ENCODE measurements at places on chromosomes 3 and 15. TPM values are rescaled to one million over a fixed set of nuclear protein-coding genes. Genes with fewer than 3 reads are reported as not detected.
A peak's percentile ranks its signal among the peaks of the same experiment; 100 is the strongest.

- H3K4me3 ChIP-seq: no peak overlapping the region
- no peaks in the 10 kb centered on the region for H3K4me1 ChIP-seq
- DNase-seq: peak; percentile 86
- H3K27me3 ChIP-seq: peaks cover 3% of the 10 kb centered on the region
- H3K36me3 ChIP-seq: no peaks in the 10 kb centered on the region
- H3K27ac ChIP-seq: peak overlapping the region; percentile 80
These were observed 88.7 kb upstream of the EPHB3 start for GRCh38 chr3:184472723-184473428.

GRCh38 chr3:57029924-57030323 lies 30.5 kb upstream of the SPATA12 start:
- H3K4me1 ChIP-seq: peaks cover 13% of the 10 kb centered on the region
- H3K36me3 ChIP-seq: peaks cover 22% of the 10 kb centered on the region
- H3K27ac ChIP-seq: no peak overlapping the region
- DNase-seq: no peak

DNA sequence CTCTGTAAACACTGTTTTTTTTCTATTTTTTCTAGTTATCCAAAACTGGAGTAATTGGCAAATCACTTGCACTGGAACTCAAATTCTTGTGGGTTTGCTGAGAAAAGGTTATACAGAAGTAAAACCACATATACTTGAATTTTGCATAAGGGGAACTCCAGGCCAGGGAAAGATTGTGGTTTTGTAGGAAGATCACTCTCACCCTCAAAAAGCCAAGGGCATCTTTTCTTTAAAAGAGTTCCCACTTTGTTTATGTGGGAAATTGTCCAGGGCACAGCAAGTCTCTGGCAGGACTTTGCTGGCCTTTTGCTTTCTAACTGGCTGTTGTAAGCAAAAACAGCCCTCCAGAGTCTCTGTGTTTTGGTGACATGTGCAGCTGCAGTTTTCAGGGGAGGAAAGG lies 340.3 kb upstream of the RBMS3 start:
- DNase-seq: peak; percentile 44
- peaks cover 6% of the 10 kb centered on the region for H3K4me1 ChIP-seq
- H3K36me3 ChIP-seq: no peaks in the 10 kb centered on the region
- H3K4me3 ChIP-seq: no peak overlapping the region
- H3K27ac ChIP-seq: no peak overlapping the region

- H3K36me3 ChIP-seq: no peaks in the 10 kb centered on the region
- H3K4me3 ChIP-seq: no peak overlapping the region
- H3K27ac ChIP-seq: no peak overlapping the region
- DNase-seq: peak; percentile 34
- no peaks in the 10 kb centered on the region for H3K27me3 ChIP-seq
These were observed 441.5 kb upstream of the ARHGEF26 start for GRCh38 chr3:153679714-153680113.

GRCh38 chr3:177351757-177352158 lies 154.5 kb upstream of the TBL1XR1 start:
- H3K27ac ChIP-seq: no peak overlapping the region
- no peaks in the 10 kb centered on the region for H3K27me3 ChIP-seq

DNA sequence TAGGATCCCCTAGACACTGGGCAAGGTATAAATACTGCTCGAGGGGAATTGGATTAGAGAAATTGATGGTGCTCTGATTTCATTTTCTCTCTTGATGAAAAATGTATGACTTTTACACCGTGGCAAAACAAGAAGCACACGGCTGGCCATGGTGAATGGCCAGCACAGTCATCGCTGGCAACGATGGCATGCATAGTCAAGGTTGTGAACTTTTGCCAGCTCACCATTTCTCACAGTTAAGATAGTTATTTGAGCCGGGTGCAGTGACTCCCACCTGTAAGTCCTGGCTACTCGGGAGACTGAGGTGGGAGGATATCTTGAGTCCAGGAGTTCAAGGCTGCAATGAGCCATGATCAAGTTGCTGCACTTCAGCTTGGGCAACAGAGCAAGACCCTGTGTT lies 95.4 kb downstream of the HMG20A start:
- H3K4me1 ChIP-seq: no peaks in the 10 kb centered on the region
- H3K36me3 ChIP-seq: no peaks in the 10 kb centered on the region
- no peak for DNase-seq
- no peak overlapping the region for H3K4me3 ChIP-seq

- no peaks in the 10 kb centered on the region for H3K27me3 ChIP-seq
- H3K4me1 ChIP-seq: no peaks in the 10 kb centered on the region
- H3K27ac ChIP-seq: no peak overlapping the region
- no peaks in the 10 kb centered on the region for H3K36me3 ChIP-seq
- H3K4me3 ChIP-seq: no peak overlapping the region
These were observed 34.6 kb downstream of the TNFAIP8L3 start for GRCh38 chr15:51060030-51060673.

DNA sequence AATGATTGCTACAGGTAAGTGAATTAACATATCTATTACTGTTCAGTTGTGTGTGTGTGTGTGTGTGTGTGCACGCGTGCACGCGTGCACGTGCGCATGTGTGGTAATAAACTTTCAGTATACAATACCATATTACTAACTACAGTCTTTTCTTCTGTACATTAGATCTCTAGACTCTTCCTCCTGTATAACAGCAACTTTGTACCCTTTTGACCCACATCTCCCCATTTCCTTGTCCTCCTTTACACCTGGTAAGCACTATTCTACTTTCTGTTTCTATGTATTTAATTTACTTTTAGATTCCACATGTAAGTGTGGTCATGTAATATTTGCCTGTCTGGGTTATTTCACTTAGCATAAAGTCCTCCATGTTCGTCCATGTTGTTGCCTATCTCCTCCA lies 29.1 kb upstream of the GOLIM4 start:
- H3K4me1 ChIP-seq: peaks cover 3% of the 10 kb centered on the region
- no peak overlapping the region for H3K27ac ChIP-seq
- H3K4me3 ChIP-seq: no peak overlapping the region
- no peaks in the 10 kb centered on the region for H3K27me3 ChIP-seq
- no peak for DNase-seq

- H3K4me1 ChIP-seq: peaks cover 5% of the 10 kb centered on the region
- DNase-seq: no peak
- H3K4me3 ChIP-seq: no peak overlapping the region
- H3K27me3 ChIP-seq: peaks cover 11% of the 10 kb centered on the region
These were observed 193.4 kb upstream of the HES1 start for GRCh38 chr3:193942516-193943055.

- H3K4me3 ChIP-seq: no peak overlapping the region
- no peaks in the 10 kb centered on the region for H3K27me3 ChIP-seq
- no peak overlapping the region for H3K27ac ChIP-seq
- peak; percentile 16 for DNase-seq
- H3K36me3 ChIP-seq: no peaks in the 10 kb centered on the region
These were observed 125.6 kb downstream of the PLOD2 start for GRCh38 chr3:146035366-146035765.

GRCh38 chr3:68985146-68985790 lies 28.2 kb downstream of the EOGT start:
- no peak overlapping the region for H3K4me3 ChIP-seq
- H3K4me1 ChIP-seq: no peaks in the 10 kb centered on the region
- no peak for DNase-seq

- H3K27ac ChIP-seq: no peak overlapping the region
- no peaks in the 10 kb centered on the region for H3K4me1 ChIP-seq
- H3K27me3 ChIP-seq: no peaks in the 10 kb centered on the region
- no peak for DNase-seq
These were observed 26.6 kb upstream of the SYNPR start for GRCh38 chr3:63251499-63251898.

- H3K27me3 ChIP-seq: no peaks in the 10 kb centered on the region
- no peaks in the 10 kb centered on the region for H3K4me1 ChIP-seq
- H3K36me3 ChIP-seq: no peaks in the 10 kb centered on the region
- peak overlapping the region; percentile 65 for H3K27ac ChIP-seq
These were observed 71.2 kb downstream of the OTOL1 start for GRCh38 chr3:161567577-161568361.

DNA sequence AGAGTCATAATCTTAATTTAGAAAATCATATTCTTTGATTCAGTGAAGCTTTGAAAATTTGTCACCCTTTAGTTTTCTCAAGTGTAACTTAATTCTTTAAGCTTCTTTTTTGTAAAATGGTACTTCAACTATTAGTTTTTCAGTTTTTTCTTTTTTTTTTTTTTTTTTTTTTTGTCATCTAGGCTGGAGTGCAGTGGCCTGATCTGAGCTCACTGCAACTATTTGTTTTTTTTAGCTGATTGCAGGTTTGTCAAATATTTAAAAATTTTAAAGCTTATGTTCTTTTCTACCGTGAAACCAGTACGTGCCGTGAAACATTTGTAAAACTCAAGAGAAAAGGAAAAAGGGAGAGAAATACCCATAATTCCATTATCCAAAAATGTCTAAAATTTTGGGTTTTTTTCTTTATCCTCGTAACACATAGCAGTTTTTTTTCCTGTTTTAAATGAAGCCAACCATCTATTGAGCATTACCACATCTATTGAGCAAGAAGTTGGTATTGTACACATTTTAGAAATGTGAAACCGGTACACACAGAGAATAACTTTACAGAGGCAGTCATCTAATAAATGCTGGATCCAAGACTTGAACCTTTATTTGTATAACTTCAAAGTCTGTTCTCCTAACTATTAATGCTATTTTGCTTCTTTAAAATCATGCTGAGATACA lies 25.7 kb downstream of the ECT2 start:
- no peaks in the 10 kb centered on the region for H3K4me1 ChIP-seq
- H3K27ac ChIP-seq: no peak overlapping the region
- no peak for DNase-seq
- peaks cover 9% of the 10 kb centered on the region for H3K36me3 ChIP-seq

GRCh38 chr3:112043621-112044201 lies 9.2 kb downstream of the TMPRSS7 start:
- H3K27ac ChIP-seq: no peak overlapping the region
- no peaks in the 10 kb centered on the region for H3K36me3 ChIP-seq
- H3K4me1 ChIP-seq: no peaks in the 10 kb centered on the region
- H3K27me3 ChIP-seq: peaks cover 2% of the 10 kb centered on the region
- no peak overlapping the region for H3K4me3 ChIP-seq
- peak; percentile 68 for DNase-seq

GRCh38 chr15:41258750-41259471 lies 27.8 kb downstream of the CHP1 start:
- peaks cover 17% of the 10 kb centered on the region for H3K36me3 ChIP-seq
- no peak overlapping the region for H3K27ac ChIP-seq
- peak; percentile 8 for DNase-seq
- H3K4me3 ChIP-seq: no peak overlapping the region
- no peaks in the 10 kb centered on the region for H3K27me3 ChIP-seq
- H3K4me1 ChIP-seq: no peaks in the 10 kb centered on the region

- H3K4me1 ChIP-seq: peaks cover 3% of the 10 kb centered on the region
- no peaks in the 10 kb centered on the region for H3K27me3 ChIP-seq
- H3K27ac ChIP-seq: no peak overlapping the region
- no peak for DNase-seq
These were observed 246.1 kb downstream of the ADAMTS17 start for GRCh38 chr15:100095541-100096247.

GRCh38 chr3:113185194-113185835 lies 26.0 kb upstream of the BOC start:
- H3K27ac ChIP-seq: no peak overlapping the region
- H3K4me3 ChIP-seq: no peak overlapping the region
- no peaks in the 10 kb centered on the region for H3K4me1 ChIP-seq
- no peaks in the 10 kb centered on the region for H3K36me3 ChIP-seq
- DNase-seq: no peak

- H3K36me3 ChIP-seq: no peaks in the 10 kb centered on the region
- no peak overlapping the region for H3K4me3 ChIP-seq
- H3K27ac ChIP-seq: peak overlapping the region; percentile 60
- DNase-seq: peak; percentile 91
- no peaks in the 10 kb centered on the region for H3K27me3 ChIP-seq
These were observed 230.2 kb upstream of the EIF1B start for GRCh38 chr3:40079203-40079846.

- no peak overlapping the region for H3K27ac ChIP-seq
- no peaks in the 10 kb centered on the region for H3K36me3 ChIP-seq
- DNase-seq: no peak
- no peaks in the 10 kb centered on the region for H3K27me3 ChIP-seq
These were observed 66.8 kb downstream of the ABTB1 start for GRCh38 chr3:127739347-127740135.

- H3K4me1 ChIP-seq: peaks cover 5% of the 10 kb centered on the region
- no peak overlapping the region for H3K27ac ChIP-seq
- no peak overlapping the region for H3K4me3 ChIP-seq
- no peaks in the 10 kb centered on the region for H3K36me3 ChIP-seq
These were observed 1033.7 kb downstream of the ROBO1 start for GRCh38 chr3:78734048-78734637.

DNA sequence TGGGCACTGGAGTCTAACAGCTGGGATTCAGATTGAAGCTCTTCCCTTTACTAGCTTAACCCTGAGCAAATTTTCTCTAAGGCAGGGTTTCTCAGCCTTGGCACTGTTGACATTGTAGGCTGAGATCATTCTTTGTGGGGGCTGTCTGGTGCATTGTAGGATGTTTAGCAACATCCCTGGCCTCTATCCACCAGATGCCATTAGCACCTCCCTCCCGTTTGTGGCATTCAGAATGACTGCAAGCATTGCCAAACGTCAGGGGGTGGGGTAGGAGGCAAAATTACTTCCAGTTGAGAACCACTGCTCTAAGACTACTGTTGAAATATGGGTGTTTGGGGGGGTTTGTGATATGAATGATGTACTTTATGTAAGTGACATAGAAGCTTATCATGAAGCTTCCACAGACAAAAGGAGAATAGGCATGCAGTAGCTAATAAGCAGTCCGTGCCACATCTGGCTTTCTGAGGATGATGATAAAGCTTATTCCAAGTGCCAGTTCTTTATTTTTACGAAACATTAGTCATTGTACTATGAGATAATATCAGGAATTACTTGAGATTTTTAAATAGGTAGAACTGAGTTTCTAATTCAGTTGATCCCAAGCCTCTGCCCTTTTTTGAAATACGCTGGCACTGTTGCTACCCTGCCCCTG lies 39.3 kb downstream of the NKIRAS1 start:
- no peak overlapping the region for H3K27ac ChIP-seq
- no peak for DNase-seq
- H3K27me3 ChIP-seq: no peaks in the 10 kb centered on the region
- no peak overlapping the region for H3K4me3 ChIP-seq
- peaks cover 2% of the 10 kb centered on the region for H3K36me3 ChIP-seq

MRAS gene
- 44.0 TPM for total RNA-seq

CEP19 gene
- 1.8 TPM for total RNA-seq

CDHR4 gene
- not detected for total RNA-seq

TTLL13 gene
- 0.09 TPM for total RNA-seq

NDN gene
- 200 TPM for total RNA-seq

PCSK6 gene
- total RNA-seq: 10.5 TPM

NOX5 gene
- 0.09 TPM for total RNA-seq

C3orf80 gene
- 0.13 TPM for total RNA-seq

EEFSEC gene
- 5.5 TPM for total RNA-seq

POPDC2 gene
- total RNA-seq: 16.1 TPM

MKRN2OS gene
- not detected for total RNA-seq

ENTPD3 gene
- 0.44 TPM for total RNA-seq
